ENCODE measurements at places on chromosomes 5 and 9.

GRCh38 chr9:133814586-133815208 is 76.5 kb upstream of the SARDH start:
- DNase-seq, result no peak

DNA sequence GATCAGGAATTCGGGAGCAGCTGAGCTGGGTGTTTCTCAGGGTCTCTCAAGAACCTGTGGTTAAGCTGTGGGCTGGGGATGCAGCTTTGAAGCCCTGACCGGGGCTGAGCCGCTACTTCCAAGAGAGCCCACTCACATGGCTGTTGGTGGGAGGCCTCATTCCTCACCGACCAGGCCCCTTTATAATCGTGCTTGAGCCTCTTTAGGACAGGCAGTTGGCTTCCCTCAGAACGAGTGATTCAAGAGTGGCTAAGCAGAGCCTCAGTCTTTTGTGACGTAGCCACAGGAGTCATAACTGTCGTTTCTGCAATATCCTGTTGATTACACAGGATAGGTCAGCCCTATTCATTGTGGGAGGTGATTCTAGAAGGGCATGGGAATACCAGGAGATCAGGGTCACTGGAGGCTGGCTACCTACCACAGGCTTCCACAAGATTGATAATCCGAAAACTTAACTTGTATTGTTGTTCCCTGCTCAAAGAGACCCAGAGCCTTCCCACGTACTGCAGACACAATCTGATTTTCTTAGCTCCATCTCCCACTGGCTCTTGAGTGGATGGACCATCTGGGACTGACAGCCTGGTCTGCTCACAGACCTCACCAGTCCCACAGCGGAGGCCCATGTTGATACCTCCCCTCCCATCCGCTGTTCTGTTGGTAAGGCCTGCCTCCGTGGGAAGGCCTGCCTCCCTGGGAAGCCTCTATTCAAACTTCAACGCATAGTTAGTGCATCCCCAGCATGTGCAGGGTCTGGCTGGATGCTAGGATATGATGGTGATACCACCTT is 3.0 kb upstream of the ERGIC1 start:
- no peak for DNase-seq

- no peak for DNase-seq
Observed at GRCh38 chr5:114726131-114726530, 364.3 kb downstream of the KCNN2 start.

- DNase-seq, result no peak
Observed at GRCh38 chr5:151221574-151221973, 2.3 kb downstream of the CCDC69 start.

- no peak for DNase-seq
Observed at GRCh38 chr9:123872710-123873109, 57.2 kb downstream of the DENND1A start.

DNA sequence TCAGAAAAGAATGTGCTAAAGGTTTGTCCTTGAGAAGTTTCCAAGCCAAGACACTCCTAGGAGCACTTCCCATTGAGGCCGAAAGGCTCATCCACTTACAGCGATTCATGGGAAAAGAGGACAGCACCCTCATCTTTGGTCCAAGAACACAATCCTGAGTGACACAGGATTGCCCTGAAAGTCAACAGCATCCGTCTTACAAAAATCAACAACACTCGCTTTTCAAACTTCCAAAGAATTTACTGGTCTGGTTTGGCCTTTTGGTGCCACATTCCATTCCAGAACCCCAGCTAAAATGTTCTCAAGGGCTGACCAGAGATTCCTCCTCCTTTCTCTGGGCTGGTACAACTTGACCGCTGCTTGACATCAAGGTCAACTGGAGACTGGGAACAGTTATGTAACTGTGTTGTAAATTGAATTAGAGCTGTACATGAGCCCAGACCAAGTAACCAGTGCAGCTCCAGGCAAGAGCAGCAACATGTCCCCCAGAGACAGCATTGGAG is 415.8 kb upstream of the PIK3R1 start:
- DNase-seq, result no peak

DNA sequence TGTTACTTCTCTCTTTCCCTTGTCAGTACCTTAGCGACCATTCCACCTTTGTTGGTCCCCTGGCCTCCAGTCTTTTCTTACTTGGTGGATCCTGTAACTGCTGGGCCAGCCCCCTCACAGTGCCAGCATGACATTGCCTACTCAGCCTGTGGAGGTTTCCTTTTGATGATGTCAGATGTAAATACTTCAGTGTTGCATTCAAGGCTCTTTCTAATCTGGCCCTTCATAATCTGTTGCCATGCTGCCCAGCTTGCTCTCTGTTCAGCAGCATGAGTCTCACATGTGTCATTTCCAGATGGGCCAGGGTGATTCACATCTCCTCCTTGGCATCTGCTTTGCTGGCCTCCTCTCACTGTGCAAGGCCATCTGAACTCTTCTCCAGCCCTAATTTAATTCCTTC is 57.1 kb downstream of the MAST4 start:
- DNase-seq, result no peak

- no peak for DNase-seq
Observed at GRCh38 chr5:66769839-66770617, 173.8 kb downstream of the MAST4 start.

DNA sequence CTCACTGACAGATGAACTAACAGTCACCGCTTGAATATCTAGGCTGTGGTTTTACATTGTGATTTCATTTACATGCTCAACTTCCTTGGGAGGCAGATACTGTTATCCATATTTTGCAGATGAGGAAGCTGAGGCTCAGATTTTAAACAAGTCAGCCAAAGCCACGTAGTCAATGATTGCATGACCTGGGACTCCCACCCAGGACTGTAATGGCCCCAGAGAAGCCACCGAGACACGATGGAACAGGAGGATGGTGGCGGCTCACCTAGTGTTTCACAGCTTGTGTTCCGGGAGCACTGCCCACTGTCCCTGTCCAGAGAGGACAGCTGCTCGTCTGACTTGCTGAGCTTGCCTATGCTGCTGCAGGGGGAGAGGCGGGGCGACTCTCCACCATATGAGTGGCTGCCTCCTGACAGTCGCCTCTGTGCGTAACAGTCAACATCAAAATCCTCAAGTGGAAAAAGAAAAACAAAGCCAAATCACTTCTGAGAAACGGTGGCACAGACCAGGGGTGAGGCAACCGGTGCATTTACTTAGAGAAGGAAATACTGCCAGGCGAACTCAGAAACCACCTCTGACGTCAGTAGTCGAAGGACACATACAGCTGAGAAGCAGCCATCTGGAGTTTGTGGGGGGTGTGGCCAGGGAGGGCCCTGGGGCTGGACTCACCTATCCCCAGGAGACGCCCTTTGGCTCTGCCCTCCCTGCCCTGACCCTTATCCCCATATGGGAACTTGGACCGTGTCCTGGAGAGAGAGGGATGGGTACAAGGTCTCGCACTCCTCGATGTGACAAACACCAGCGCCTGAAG is 82.5 kb downstream of the PRRT1B start:
- peak; percentile 37 for DNase-seq

GRCh38 chr5:76038212-76038611 is 45.0 kb upstream of the SV2C start:
- DNase-seq, result no peak

DNA sequence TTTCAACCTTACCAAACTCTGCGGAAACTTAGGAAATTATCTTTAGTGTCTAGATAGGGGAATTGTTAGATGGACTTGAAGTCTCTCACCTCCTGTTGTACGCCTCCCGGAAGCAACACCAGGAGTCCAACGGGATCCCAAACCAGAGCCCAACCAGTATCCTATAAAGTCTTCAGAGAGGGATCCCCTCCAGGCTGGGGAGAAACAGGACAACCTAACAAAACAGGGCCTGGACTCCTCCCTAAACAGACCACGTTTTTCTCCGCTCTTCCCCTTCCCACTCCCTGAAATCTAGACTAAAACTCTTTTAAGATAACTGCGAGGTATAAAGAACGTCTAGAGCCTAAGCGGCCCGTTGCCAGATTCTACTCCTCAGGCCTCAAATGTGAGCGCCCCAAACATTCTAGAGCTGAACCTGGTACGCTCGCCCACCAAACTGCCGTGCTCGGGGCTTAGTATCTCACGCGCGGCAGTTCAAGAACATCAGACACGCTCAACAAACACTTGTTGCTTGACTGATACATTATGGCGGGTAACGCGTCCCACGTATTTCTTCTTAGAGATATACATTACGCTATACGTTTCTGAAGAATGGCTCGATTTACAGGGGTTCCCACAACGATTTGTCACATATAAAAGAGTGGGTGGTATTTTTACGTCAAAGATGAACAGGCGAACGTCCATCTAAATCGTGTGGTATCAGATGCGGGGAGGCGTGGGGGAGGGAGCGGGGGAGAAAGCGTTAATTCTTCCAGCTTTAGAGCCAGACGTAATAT is 663 bp upstream of the SMIM27 start:
- DNase-seq, result peak; percentile 45

DNA sequence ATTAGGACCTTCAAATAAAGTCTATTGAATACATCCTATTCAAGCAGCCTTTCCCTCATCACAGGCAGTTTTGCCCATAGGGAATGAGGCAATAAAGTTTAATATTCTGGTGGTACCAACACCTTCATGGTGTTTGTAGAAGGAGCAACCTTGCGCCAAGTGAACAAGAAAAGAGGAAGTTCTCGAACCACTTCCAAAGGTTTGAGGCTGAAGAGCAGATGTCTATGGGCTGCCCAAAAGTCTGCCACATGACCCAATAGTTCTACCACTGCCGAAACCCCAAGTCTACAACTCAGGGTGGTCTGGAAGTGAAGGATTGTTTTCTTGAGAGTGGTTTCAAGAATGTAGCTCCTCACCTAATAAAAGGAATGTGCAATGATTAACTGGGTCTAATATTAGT is 123.1 kb downstream of the NPR3 start:
- no peak for DNase-seq

GRCh38 chr9:30982301-30982700 is 1402.1 kb upstream of the ACO1 start:
- no peak for DNase-seq

DNA sequence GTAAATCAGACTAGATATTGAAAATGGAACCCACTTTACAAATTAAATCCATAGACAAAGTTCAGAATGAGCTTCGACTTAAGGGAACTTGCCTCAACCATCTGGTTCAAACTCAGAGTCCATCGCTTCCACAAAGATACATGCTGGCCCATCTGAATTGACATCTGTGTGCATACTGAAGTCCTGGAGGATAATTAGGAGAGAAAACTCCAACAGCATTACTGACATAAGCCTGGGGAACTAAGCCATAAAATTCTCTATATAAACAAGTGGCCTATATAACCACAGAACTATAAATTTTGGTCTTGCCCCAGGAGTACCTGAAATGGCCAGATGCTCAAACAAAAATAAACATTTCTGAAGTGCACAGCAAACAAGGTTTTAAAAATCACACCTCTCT is 94.4 kb downstream of the IZUMO3 start:
- no peak for DNase-seq

DNA sequence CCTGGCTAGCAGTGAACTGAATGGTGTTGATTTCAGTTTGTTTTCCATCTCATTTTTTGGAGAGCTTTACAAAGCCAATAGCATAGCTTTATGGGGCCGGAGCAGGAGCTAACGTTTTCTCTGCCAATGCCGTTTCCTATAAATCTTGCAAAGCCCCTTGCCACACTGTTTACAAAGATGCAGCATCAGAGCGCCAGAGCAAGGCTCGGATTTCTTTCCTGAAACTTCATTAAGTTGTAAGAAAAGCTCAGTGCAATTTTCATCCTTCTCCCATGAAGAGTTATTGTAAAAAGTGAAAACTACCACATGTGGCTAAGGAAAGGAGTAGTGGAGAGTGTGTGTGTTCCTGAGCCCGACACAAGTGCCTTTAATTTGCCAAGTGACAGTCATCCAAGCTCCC is 178.2 kb upstream of the GDNF start:
- DNase-seq, result no peak

DNA sequence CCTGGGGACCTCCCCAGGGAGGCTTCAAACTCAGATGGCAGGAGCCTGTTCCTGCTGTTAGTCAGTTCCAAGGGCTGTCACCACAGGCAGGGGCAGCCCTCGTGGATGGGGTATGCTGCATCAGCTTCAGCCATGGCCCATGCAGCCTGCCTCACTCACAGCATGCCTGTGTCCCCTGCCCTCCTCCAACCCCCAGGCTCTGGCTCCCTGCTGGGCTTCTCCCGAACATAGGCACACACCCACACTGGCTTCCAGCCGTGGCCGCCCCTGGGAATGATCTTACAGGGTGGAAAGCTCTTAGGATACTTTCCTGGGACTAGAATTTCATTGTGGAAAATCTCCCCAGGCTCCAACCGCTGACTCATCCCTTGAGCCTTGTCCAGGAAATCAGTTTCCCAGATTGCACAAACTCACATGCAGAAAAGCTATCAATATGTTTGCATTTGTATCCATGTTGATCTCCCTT is 163.8 kb downstream of the SEC61B start:
- DNase-seq, result no peak

GRCh38 chr9:127077644-127077946 is 44.8 kb downstream of the ANGPTL2 start:
- DNase-seq, result no peak

GRCh38 chr5:111236995-111237394 is 12.8 kb downstream of the CAMK4 start:
- DNase-seq, result no peak

DNA sequence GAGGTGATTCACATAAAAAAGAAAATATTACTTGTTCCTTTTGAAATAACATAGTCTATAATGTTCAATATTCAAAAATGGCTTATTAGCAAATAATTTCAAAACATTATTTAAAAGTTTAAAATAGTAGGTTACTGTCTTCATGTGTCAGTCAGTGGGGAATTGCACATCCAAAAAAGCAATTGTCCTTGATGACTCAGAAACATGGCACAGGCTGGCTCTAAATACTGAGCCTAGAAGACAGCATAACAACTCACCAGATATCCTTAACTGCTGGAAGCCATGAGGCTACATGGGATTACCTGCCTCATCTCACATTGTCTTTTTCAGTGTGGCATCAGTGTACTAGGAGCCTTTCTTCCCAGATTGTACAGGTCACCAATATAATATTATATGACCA is 439.5 kb upstream of the RGMB start:
- DNase-seq, result no peak

GRCh38 chr5:14296533-14297331 is 153.6 kb downstream of the TRIO start:
- no peak for DNase-seq

- DNase-seq, result no peak
Observed at GRCh38 chr5:113215401-113216060, 219.3 kb downstream of the TSSK1B start.

DNA sequence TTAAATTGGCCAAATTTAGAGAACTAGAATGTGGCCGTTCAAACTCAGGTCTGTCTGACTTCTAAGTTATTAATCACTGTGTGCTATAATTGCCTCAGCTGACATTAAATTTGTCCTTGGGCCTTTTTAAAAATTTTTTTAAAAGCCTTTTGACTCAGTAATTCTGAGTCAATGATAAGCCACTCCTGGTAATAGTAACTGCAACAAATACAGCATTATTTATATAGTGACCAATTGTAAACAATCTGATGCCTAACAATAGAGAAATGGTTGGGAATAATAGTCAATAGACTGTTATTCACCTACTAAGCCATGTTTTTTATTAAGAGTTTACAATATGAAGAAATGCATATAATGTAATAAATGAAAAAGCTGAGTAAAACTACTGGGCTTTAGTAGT is 70.9 kb upstream of the FSD1L start:
- DNase-seq, result no peak
